NCI-H2029 (cell line): ENCODE measurements at places on chromosomes 1 and 21.

DNA sequence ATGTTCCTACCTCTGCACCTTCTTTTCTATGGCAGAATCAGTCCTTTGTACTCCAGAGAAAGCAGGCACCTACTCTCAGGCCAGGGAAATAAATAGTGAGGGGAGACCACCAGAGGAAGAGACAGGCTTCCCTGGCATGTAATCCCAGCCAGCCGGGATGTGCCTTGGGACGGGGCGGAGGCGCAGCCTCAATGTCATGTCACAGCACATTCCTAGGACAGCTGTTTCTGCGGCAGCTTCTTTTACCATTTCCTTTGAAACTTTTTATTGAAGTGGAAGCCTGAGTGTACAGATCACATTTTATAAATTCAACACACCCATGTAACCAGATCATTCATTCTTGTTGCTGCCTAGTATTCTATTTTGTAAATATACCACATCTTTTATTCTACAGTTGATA, 67.9 kb upstream of the ZNF326 start:
- DNase-seq, result no peak

- peak; percentile 86 for DNase-seq
These were observed 191.2 kb downstream of the TRABD2B start for GRCh38 chr1:47805921-47806361.

DNA sequence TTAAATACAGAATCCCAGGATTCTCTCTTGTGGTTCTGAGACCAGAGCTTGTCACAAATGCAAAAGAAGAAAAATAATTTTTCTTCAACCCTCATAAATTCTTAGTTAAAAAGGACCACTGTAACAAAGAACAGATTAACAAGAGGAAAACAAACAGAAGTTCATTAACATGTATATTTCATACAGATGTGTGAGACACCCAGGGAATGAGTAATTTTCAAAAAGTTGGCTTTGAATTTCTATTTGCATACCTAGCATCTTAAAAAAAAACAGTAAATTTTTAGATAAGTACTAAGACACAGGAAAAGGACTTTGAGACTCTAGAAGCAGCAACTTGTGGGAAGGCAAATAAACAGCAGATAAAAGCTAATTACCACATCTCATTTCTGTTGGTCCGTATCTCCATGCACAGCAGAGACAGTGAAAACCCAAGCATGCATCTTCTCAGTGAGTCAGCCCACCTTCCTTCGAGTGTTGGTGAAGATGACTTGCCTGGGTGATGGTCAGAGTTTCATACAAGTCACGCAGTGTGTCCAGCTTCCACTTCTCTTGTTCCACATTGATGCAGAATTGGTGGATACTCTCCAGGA, 399.9 kb upstream of the ADAMTS5 start:
- no peak for DNase-seq

GRCh38 chr21:36075171-36075570, 5.3 kb downstream of the CBR1 start:
- DNase-seq, result no peak

DNA sequence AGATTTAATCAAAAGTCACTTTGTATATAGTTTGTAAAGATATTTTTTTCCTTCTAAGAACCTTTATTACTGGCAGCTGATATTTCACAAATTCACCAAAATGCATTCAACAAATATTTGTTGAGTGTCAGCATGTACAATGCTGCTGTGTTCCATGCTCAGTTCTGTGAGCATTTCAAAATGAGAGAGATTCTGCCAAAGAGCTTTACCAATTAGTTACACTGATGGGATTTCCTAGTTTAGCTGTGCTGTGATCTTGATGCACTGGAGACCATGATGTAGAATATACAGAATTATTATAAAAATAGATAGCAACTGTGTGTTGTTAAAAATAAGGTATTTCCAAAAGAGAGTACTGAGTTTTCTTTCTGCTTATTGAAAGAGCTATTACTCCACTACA, 225.6 kb downstream of the BRINP3 start:
- DNase-seq, result no peak

GRCh38 chr1:190975827-190976226, 498.2 kb upstream of the BRINP3 start:
- DNase-seq, result no peak

- no peak for DNase-seq
These were observed 20.5 kb upstream of the YRDC start for GRCh38 chr1:37828410-37829074.

DNA sequence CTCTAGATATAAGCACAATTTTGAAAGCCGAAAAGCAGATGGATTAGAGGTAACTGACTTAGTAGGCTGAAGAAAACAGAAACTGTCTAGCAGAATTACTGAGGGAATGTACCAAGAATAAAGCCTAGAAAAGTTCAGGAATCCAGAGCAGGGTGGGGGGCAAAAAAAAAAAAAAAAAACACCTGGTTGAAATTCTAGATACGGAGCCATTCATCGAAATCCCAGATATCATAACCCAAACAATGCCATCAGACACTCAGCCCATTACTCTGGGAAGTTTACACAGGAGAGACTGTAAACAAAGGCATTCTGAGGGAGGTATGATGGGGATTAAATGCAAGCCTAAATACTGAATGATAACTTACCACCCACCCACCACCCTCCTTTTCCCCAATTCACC, 45.6 kb downstream of the ENAH start:
- no peak for DNase-seq

GRCh38 chr1:95233737-95234500, at the start of gene RWDD3:
Gene RWDD3, plus strand, starts transcription at chr1:95234210. Its CDS starts 21 bp downstream, at chr1:95234231.
- peak; percentile 81 for DNase-seq

- no peak for DNase-seq
These were observed 9.9 kb upstream of the BACE2 start for GRCh38 chr21:41158026-41158425.

- DNase-seq, result peak; percentile 100
These were observed 71.8 kb upstream of the MACF1 start for GRCh38 chr1:39132505-39133339.

DNA sequence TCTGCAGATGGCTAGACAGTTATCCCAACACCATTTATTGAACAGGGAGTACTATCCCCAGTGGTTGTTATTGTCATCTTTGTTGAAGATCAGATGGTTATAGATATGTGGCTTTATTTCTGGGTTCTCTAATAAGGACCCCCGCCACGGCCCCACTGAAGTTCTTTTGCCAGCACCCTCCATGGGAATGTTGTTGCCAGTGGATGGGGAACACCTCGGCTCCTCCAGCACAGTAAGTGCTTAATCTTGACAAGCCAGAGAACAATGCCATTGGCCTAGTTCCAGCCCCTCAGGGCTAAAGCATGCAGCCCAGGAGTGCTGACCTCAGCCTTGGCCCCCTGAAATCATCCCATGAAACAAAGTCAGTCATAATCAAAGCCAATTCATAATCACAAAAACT, 337.6 kb downstream of the AGBL4 start:
- peak; percentile 39 for DNase-seq

GRCh38 chr1:211082824-211083223, 51.1 kb downstream of the KCNH1 start:
- DNase-seq, result no peak

- DNase-seq, result no peak
These were observed 13.5 kb downstream of the ATP1A2 start for GRCh38 chr1:160129046-160129445.

- DNase-seq, result no peak
These were observed 28.3 kb downstream of the CCN1 start for GRCh38 chr1:85608851-85609250.

GRCh38 chr1:201850053-201850397, 21.1 kb downstream of the IPO9 start:
- DNase-seq, result peak; percentile 3

DNA sequence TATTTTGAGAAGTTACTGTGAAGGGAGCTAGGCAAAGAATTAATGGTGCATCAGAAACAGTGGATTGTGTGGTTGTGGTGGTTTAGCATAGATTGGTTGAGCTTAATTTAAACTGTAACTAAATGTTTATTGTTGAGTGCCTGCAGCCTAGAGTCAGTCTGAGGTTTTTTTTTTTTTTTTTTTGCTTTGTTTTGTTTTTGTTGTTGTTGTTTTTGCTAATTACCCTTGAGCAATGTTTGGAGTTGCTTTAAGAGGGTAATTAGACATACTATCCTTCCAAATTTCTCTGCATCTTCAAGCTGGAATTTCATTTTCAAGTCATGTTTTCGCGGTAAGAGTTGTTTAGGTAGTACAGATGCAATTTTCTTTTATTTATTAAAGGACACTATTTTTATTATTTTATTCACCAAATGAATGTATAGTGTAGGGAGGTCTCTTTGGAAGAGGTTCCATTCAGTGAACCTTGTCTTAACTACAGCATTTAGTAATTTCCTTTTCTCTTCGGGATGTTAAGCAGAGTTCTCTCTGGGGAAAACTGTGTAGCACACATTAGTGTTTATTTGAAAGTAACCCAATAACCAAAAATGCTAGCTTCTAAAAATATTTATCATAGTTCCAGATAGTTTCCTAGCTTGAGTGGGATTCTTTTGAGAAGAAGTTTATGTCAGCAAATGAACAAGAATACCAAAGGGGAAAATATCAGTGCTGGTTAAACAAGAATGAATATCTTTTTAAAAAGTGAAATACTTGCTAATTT, 82.3 kb downstream of the CLIC4 start:
- no peak for DNase-seq

DNA sequence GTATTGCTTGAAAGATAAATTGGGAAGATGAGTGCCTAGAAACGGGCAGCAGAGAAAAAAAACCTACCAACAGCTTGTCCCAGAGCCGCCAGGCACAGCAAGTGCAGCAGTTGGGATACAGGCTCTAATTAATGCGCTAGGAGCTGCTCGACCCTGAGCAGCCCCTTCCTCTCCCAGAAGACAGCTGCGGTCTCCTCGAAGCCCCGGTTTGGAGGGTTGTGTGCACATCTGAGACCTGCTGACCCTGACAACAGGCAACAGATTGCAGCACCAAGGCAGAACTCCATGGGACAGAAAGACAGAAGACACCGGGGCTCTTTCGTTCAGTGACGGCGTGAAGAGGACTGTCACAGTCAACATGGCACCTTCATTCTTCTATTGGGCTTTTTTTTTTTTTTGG, 101.4 kb downstream of the TSEN15 start:
- DNase-seq, result no peak

DNA sequence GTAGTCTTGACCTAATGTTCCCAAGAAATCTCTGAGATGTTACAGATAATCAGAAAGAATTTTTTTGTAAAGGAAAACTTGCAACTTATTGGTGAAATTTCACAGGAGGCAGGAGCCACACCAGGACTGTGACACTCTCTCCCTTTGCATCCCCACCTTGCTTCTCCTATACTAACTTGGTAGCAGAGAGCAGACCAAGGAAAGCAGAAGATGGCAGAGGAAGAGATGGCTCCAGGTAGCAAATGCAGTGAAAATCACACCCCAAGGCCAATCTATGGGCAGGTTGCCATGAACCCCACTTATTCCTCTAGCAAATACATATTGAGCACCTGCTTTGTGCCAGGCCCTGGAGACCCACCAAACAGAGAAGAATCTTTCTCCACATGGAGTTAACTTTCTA, 303.4 kb upstream of the C1orf174 start:
- no peak for DNase-seq

- no peak for DNase-seq
These were observed 2.6 kb downstream of the SLAMF8 start for GRCh38 chr1:159829273-159829634.

GRCh38 chr1:24345334-24345733, 26.2 kb downstream of the GRHL3 start:
- DNase-seq, result no peak

GRCh38 chr1:112445596-112445995, 49.6 kb downstream of the CTTNBP2NL start:
- DNase-seq, result no peak

DNA sequence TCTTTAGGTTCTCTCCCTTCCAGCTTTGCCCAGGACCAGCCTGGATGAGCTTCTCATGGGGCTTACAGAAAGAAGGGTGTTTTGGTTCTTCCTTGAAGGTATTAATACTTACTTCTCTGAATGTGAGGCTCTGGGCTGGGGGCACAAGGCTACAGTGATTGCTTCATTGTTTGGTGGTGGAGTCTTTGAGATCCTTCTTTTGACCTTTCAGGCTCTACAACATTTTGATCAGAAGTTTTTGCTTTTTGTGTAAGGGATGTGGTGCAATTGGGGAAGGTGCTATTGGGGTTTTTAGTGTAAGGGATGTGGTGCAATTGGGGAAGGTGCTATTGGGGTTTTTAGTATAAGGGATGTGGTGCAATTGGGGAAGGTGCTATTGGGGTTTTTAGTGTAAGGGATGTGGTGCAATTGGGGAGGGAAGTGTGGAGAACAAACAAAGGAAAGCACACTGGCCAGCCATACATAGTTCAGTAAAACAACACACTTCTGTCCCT, 103.6 kb upstream of the IVNS1ABP start:
- DNase-seq, result no peak

GRCh38 chr1:85295006-85295431, 18.6 kb upstream of the BCL10 start:
- no peak for DNase-seq

DNA sequence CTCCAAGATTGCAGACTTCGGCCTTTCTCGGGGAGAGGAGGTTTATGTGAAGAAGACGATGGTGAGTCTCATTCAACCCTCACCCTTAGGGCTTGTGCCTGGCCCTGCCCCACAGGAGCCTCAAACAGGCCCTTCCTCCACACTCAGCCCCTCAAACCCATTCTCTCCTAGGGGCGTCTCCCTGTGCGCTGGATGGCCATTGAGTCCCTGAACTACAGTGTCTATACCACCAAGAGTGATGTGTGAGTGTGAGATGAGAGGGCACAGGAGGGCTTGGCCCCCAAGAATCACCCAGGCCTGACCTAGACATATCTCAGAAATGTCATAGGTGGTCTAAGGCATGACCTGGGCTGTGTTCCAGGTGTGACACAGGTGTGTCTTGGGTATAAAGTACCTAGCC, 18.3 kb upstream of the MPL start:
- no peak for DNase-seq

DNA sequence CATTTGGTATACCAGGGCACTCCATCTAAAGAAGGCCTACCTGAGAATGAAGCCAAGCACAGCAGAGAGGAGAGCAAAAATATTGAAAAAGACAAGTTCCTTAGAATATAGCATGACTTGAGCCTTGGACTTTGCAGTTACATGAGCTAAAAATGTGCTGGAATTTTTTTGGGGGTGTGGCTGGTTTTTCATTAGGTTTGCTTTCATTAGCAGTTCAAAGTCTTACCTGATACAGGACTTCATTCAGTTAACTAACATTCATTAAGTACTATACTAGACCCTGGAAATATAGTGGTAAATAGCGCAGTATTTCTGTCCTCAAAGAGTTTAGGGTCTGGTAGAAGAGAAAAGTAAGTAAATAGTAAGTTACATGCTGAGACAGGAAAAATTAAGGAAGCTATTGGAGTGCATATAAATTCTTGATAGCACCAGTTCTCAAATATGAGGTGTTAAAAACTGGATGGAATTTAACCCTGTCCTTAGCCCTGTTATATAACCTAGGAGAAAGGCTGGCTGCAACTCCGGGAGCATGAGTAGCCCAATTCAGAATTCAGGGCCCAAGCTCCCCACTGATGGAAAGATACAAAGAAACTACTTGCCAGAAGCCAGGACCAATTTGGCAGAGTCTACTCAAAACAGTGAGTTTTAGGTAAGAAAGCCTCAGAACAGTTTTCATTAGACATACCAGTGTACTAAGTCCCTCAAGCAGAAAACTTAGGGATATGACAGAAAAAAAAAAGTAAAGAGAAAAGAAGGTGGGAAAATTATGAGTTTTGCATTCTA, 3.1 kb upstream of the DOCK7 start:
- no peak for DNase-seq

GRCh38 chr1:97245682-97246081, 524.1 kb downstream of the PTBP2 start:
- no peak for DNase-seq
